Right cardiac atrium (tissue), 5 donors: ENCODE measurements at places on chromosomes 2 and 18.

DNA sequence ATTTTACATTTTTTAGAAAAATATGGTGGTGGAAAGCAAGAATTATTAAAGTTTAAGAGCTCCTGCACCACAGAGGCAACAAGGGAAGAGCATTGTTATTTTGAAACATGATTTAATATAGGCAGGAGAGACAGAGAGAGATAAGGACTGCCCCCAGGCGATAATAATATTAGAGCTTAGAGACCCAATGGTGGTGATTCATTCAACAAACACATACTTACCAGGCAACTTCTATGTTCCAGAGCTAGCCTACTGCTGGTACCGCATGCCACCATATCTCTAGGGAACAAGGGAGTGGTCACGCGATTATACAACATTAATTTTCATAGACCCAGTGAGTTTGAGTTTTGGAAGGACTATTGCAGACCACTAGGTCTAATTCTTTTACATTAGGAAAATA is 327.8 kb upstream of the SOX11 start:
- DNase-seq: no peak

GRCh38 chr18:49510393-49511115 is 23.5 kb upstream of the C18orf32 start:
- DNase-seq: peak; percentile 69

DNA sequence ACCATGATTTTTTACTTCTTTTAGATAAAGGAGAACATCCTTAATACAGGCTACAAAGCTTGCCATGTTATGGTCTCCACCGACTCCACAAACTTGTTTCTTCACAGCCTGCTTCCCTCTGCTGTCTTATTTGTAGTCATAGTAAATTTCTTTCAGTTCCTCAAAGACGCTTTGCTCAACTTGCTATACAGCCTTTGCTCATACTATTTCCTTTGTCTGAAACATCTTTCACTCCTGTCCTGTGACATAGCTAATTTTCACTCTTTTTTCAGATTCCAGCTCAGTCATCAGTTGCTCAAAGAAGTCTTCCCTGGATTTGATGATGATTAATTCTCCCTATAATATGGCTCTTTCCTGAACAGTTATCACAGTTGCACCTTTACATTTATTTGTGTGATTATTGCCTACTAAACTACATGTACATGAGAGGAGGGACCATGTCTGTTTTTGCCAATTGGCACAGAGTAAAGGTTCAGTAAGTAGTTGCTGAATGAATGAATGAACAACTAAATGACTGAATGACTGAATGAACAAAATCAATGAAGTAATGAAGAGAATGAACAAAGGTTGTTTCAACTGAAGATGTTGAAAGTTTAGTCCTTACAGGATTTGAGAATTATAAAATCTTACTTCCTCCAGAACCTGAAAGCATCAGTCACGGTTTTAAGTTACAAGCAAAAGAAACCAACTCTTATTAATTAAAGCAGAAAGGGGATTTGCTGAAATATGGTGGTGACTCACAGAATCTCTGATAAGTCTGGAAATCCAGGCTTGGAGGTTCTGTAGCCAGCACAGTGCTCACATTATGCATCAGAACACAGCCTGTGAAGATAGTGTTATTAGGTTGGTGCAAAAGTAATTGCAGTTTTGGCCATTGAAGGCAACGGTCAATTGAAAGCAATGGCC is 186.4 kb upstream of the FAM98A start:
- DNase-seq: no peak

DNA sequence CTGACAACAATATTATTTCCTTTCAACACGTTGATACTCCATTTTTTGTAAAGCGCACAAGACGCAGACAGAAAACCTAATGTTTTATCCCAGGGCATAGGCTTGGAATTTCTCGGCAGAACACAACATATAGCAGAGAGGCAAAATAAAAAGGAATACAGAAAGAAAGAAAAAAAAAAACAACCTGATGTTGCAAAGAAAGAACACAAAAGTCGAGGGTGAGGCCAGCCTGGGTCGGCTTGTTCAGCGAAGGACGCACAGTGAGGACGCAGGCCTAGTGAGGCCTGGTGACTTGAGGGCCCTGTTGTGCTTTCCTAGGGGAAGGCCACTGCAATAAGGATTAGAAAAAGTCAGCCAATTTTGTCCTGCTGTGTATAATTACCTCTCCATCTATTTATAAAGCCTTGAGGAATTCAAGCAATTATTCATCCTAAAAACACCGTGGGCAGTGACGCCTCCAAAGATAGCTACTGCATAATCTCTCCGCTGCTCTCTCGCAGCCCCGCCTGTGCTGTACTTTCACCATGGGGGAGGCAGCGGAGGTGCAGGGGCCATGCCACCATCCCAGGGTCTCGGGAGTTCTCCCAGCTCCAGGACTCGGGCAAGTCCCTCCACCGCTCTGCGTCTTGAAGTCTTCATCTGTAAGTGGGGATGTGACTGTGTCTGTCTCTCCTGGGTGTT is 61.9 kb upstream of the SH3RF3 start:
- no peak for DNase-seq

DNA sequence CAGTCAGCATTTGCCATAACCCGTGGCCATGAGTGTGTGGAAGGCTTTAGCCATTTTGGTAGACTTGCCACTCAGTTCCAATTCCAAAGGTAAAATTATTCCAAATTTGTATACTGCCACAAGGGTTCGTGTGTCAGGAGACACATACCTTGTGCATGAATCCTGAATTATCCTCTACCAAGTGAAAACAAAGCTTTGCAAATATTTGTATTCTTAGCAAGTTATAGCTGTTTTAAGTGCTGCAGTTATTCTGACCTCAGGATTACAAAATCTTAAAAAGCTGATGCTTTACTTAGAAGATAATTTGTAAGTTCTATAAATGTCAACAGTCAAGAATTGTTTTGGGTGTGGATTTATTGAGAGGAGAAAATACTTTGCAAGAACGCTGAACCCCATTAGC is 100.6 kb downstream of the ANTXR1 start:
- DNase-seq: no peak

DNA sequence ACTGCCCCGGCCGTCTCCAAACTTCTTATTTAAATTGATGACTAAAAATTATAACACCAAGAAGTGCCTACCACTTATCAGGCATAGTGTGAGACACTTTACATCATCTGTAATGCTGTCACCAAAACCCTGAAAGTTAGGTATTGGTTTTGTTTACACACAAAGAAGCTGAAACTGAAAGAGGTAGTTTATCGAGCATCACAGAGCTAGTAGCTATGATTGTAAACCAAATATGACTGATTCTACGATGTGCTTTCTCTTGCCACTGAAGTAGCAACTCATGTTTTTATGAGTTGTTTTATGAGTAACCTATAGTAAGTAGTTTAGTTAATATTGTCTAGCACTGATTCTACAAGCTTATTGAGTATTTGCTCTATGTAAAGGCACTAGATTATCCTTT is 31.5 kb downstream of the DYNC1I2 start:
- DNase-seq: no peak

DNA sequence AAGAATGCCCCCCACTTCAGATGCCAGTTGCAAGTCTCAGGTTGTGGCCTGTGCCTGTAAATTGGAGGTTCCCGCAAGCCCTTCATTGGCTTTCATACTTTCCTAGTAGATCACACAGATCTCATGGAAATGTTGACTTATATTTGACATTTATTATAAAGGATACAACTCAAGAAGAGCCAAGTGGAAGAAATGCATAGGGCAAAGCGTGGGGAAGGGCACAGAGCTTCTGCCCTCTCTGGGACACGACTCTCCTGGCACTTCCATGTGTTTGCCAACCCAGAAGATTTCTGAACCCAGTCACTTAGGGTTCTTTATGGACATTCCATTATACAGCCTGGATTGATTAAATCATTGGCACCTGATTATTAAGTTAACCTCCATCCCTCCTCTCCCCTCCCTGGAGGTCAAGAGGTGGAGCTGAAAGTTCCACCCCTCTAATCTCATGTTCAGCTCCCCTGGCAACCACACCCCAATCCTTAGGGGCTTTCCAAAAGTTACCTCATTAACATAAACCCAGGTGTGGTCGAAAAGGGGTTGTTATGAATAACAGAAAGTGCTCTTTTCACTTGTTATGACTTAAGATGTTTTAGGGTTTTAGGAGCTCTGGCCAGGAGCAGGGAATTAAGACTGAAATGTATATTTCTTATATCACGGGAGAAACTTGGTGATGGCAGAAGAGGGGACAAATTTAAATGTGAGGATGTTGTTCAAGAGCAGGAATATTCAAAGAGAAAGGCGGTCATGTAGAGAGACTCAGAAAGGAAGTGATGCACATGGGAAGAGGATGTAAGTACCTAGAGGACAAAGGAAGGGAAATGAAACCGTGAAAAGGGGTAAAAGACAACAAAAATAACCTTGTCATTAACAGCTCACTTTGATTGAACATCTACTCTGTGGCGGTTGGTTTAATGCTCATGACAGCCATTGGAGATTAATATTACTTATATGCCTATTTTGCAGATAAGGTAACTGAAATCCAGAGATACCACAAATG is 31.8 kb downstream of the SP100 start:
- DNase-seq: no peak

DNA sequence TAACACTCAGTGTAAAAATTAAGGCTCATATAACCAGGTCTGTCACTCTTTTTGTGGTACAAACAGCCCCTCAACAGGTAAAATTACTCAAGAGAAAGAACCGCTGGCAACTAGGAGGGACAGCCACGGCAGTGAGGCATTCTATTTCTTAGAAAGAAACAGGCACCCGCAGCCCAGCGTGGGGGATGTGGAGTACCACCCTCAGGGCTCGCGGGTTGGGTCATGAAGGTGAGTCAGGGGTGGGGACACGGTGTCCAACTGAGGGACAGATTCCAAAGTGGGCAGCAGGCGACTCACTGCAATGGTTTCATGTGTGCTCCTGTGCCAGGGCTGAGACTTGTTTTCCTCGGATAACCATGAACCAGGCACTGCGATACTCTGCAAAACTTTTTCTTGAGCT is 129.4 kb downstream of the DTNB start:
- DNase-seq: no peak

DNA sequence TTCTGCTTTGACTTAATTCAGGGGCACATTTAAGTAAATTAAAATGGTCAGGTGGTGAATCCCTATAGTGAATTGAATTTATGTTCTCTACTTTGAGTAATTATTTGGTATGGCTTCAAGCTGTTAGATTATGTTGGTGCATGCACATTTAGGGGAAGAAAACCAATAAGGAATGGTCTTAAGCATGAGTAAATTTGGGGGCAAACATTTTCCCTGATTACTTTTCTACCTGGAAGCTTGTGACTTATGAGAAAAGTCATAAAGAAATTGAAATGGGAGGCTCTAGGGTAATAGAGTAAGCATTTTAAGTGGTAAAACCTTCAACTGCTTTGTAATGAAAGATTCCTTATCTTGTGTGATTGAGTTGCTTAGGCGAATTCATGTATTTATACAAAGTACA is 112.5 kb downstream of the MYO1B start:
- DNase-seq: no peak

- no peak for DNase-seq
These were observed 96.2 kb downstream of the GALNT3 start for GRCh38 chr2:165697748-165698443.

GRCh38 chr18:69648486-69648885 is 247.8 kb downstream of the DOK6 start:
- DNase-seq: no peak

GRCh38 chr2:101706819-101707177 is 9.3 kb downstream of the MAP4K4 start:
- no peak for DNase-seq

GRCh38 chr2:149015501-149015900 is 23.0 kb upstream of the LYPD6B start:
- no peak for DNase-seq

- no peak for DNase-seq
These were observed 16.1 kb upstream of the ANKRD53 start for GRCh38 chr2:70962211-70962884.

DNA sequence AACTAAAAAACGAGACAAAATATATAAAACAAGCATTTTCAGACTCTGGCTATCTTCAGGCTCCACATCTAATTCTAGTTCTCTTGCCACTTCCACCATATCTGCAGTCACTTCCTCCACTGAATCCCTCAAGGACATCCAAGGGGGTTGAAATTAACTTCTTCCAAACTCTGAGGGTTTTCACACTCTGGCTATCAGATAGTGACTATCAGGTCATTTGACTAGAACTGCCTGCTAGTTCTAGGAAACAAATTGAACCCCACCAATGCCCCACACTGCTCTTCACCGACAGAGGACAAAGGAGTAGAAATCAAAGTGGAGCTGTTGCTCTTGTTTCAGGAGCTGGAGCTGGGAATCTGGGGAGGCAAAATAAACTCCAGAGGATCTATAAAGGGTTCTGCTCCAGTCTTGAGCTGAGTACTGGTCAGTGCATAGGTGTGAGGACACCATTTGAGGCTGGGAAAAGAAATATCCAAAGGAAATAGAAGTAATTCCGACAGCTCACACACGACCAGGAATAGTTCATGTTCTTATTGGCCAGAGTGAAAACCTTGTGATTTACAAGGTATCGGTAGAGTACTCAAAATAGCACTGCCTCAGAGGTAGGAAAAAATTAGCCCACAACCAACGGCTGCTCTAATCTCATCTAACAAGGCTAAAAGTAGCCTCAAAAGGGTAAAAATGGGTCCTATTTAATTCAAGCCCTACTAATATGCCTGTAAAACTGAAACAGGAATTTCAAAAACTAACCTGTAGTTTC is 71.3 kb downstream of the SMC6 start:
- no peak for DNase-seq

GRCh38 chr2:111712361-111712760 is 171.6 kb downstream of the ANAPC1 start:
- no peak for DNase-seq

DNA sequence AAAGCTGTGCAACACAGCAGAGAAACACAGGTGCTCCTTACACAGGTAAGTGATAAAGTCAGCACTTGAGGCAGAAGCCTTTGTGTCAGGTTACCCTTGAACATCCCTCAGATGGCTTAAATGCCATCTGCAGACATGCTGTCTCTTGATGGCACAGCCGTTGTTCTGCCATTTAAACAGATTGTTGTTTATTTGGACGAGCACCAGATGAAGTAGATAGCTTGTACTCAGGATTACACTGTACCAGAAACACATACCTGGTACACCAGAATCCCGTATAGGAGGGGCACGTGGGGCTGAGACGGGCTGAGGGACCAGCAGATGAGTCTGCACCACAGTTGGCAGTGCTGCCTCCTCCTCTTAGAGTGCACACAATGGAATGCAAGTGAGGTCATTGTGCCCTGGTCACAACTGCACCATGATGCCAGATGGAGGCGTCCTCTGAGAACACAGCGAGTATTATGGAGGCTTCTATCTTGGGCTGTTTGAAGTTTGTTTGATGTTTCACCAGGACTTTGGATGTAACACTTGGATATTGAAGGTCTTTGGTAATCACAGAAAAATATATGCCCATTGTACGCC is 143.0 kb downstream of the TANC1 start:
- no peak for DNase-seq

DNA sequence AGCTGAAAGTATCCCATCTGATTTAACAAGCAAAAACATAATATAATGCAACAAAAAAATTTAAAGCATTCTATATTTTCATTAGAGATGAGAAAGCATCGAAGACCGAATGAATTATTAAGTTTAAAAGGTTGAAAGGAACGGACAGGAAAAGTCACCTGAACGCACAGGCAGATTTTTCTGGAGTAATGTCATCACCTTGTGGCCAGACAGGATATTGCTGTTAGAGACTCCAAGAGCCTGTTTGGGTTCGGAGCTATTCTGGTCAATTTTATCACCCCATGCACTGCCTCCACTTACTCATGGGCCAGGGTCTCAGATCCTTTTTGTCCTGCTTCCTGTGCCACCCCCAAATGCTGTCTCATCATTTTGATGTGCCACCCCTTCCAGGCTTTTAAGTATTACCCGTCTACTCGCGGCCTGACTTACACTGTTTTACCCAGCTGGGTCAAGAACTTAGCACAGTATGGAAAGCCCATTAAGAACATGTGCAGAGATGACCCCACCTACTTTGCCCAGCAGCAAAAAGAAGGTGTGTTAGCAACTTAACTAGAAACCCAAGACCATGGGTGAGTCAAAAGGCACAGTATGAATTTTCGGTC is 27.3 kb downstream of the GKN2 start:
- no peak for DNase-seq
